Frontal cortex (tissue), 4 donors: ENCODE measurements at places on chromosomes 16 and 17. TPM values are rescaled to one million over a fixed set of nuclear protein-coding genes. Genes with fewer than 3 reads are reported as not detected.
A peak's percentile ranks its signal among the peaks of the same experiment; 100 is the strongest.

- no peak for DNase-seq
Observed at GRCh38 chr17:3773511-3773910, 27.5 kb downstream of the ITGAE start.

- no peak for DNase-seq
Observed at GRCh38 chr17:64653985-64654355, 8.1 kb downstream of the SMURF2 start.

DNA sequence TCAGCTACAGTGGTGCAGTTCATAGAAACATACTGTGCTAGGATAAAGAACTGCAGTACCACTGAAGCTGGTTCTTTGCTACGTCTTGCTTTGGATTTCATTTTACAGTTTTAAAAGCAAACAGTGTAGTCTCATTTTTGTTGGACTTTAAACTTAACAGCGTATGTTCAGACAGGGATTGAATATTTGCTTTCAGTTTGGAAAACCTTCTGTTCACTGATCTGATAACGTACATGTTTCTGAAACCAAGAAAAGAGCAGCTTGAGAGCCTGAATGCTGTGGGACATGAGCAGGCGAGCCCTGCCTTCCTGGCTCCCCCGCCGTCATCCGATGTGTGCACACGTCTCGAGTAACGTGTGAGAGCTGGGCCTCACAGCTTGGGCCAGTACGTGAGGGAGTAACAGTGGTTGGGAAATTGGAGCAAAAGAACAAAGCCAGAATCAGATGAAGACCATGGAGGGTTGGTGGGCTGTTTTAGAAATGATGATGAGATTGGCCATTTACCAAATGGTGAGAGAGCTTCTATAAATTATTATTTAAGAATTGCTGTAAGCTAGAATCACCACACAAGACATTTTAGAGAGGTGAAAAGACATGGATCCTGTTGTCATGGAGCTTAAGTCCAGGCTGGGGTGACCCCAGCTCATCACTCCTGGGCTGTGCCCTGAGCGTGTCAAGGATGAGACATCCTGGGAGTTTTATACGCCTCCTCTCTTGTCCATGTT is 20.8 kb upstream of the CLEC18C start:
- no peak for DNase-seq

DNA sequence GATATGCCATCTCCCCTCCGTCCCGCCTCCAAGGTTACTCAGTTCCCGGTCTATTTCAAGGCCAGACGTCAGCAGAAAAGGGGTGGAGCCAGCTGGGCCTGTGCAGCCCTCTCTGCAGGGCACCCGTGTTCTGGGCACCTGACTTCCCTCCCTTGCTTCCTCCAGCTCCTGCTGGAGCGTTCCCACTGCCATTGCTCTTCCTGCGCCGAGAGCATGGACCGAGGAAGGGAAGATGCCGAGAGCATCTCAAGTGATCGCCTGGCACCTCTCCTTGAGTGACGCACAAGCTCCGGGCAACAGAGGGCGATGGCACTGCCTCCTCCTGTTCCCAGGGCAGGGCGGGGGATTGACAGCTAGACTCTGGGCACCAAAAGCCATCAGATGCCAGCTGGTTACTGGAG is 29.4 kb upstream of the NAT9 start:
- DNase-seq: no peak

DNA sequence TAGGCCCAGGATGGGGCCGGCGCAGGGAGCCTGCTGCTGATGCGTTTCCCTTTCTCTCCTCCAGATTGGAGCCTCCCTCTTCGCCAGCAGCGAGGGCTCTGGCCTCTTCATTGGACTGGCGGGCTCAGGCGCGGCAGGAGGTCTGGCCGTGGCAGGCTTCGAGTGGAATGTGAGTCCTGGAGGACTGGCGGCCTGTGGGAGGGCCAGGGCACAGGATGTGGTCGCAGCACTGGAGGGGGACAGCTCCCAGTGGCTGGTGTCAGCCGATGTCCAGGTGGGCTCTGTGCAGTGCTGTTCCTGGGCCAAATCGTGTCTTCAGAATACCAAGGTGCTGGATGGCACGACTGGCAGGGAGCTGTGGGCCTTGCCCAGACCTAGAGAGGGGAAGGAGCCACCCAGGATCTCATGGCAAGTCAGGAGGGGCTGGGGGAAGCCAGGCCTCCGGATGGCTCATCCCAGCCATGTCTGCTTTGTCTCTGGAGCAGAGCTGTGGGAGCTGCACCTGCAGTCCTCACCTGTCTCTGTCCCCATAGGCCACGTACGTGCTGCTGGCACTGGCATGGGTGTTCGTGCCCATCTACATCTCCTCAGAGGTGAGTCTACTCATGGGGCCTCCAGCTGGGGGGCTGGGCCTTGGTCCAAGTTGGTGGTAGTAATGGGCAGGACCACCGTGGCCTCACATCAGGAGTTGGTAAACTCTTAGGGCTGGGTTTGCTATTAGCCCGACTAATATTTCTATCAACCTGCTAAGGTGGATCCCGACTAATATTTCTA is 7.3 kb downstream of the SLC5A10 start:
- no peak for DNase-seq

GRCh38 chr17:65230040-65230439 is 92.9 kb downstream of the RGS9 start:
- no peak for DNase-seq

- no peak for DNase-seq
Observed at GRCh38 chr17:58541249-58541648, 26.8 kb upstream of the MTMR4 start.

Gene C17orf100
- total RNA-seq: 2.9 TPM

DNA sequence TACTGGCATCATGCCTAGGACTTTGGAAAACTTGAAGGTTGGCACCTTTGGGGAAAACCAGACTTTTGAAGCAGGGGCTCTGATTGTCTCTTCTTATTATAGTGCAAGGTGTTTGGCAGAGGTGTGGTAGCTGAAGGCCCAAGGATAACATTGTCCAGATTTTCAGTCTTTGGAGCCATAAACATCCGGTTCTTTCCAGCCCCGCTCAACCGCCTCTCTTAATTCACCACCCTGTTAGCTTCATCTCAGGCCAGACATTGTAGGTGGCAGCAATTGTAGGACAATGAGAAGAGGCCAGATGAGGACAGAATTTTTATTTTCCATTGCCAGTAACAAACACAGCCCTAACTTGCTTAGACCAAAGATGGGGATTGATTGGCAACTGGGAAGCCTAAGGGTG is 649.8 kb downstream of the MAF start:
- DNase-seq: no peak

- DNase-seq: no peak
Observed at GRCh38 chr16:68230956-68231355, 5.0 kb downstream of the ESRP2 start.

DNA sequence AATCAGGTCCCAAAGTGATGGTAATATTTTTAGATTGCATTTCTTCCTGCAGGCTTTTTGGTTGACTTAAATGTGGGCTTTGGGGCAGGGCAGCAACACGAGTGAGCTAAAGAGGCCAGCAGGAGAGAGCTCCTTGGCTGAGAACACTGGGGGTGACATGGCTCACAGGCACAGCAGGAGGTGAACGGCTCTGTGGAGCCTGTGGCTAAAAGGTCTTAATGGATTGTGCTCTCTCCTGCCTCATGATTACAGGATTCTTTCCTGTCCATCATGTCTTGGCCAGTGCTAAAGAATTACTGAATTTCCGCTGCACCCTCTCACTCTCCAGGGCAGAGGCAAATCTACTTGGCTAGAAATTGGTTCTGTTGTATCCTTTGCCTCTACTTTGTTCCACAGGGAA is 366.6 kb downstream of the HS3ST4 start:
- no peak for DNase-seq

DNA sequence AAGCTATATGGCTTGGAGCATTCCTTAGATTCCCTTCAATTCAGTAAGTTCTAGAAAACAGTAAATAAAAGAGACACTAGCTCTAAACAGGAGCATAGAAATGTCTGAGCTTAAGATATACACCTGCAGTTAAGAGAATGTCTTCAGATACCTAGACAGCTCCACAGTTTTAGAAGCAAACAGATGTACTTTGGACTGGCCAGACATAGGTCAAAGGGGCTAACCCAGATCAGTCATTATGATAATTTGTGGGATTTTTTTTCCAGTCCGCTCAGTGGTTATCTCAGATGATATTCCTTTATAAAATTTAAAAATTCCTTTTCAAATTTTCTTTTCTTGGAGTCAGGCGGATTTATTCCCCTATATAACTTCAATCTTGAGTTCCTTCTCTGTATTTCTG is 65.8 kb upstream of the RASL10B start:
- DNase-seq: no peak

GRCh38 chr17:49821466-49821865 is 26.4 kb downstream of the TAC4 start:
- no peak for DNase-seq

Gene MAP3K14
- total RNA-seq: 0.82 TPM

Gene C1QTNF8
- total RNA-seq: not detected

GRCh38 chr16:52078716-52079655 is 468.0 kb downstream of the TOX3 start:
- DNase-seq: no peak

- no peak for DNase-seq
Observed at GRCh38 chr16:9343276-9343675, 251.8 kb downstream of the HAPSTR1 start.

- DNase-seq: no peak
Observed at GRCh38 chr17:72515291-72516065, 394.7 kb downstream of the SOX9 start.

DNA sequence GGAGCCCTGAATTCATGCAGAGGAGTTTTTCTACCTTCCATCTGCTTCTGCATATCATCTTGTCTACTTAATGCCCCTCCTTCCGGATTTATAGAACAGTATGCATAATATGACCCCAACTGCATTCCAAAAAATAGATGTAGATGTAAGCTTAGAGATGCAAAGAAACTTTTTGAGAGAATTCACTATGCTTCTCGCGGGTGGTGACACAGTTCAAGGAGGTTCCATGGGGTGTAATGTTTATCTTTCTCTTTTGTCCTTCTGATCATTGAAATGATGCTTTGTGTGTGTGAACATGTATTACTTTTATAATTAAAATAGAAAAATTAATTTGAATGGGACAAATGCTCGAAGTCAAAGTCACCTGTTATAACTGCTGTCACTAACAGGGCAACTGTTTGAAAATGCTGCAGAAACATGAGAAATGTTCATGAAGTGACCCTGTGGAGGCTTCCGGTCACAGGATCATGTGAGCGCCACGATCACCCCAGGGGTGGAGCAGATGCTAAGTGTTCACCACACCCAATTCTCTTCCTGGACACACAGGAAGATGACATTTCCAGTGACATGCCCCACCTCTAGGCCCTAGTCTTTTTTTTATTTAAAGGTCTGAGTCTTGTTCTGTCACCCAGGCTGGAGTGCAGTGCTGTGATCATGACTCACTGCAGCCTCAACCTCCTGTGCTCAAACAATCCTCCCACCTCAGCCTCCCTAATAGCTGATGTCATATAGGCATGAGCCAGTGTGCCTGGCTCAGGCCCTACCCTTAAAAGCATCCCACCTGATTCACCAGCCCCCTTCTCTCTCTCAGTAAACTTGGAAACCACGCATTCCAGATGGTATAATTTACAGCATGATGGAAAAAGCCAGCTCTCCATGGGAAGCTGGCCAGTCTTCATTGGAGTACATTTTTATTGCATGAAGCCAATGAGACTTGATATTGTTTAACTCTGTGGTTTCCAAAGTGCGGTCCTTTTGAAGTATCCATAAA is 21.0 kb upstream of the AGRP start:
- no peak for DNase-seq

GRCh38 chr16:20611975-20612481 is 35.9 kb upstream of the ACSM2B start:
- no peak for DNase-seq

Gene VWA3A
- total RNA-seq: 2.4 TPM

- no peak for DNase-seq
Observed at GRCh38 chr17:19729900-19730299, 13.5 kb upstream of the SLC47A2 start.

- DNase-seq: no peak
Observed at GRCh38 chr17:42233156-42233555, 38.9 kb upstream of the GHDC start.

DNA sequence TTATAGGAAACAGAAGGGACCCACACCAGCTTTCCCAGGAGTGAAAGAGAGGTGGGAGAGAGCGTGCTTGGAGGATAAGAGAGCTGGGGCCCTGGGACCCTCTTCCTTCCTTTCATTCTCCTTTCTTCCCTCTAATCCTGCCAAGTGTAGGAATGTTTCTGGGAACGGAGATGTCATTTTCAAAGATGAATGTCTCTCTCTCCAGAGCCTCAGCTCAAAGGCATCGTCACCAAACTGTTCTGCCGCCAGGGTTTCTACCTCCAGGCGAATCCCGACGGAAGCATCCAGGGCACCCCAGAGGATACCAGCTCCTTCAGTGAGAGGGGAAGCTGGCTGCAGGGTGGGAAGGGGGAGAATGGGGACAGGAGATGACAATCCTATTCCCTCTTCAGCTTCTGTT is 2.0 kb downstream of the FGF11 start:
- no peak for DNase-seq

- DNase-seq: no peak
Observed at GRCh38 chr16:51150165-51150887, 744 bp downstream of the SALL1 start.

DNA sequence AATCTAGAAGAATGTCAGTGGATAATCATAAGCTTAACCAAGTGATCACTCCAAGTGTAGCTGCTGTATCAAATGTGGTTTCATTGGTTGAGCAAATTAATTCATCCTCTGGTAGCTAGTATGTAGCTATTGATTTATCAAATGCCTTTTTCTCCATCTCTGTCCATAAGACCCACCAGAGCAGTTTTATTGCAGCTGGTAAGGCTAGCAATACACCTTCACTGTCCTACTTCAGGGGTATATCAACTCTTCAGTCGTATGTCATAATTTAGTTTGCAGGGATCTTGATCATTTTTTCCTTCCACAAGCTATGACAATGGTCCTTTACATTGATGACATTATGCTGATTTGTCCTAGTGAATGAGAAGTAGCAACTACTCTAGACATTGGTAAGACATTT is 158.8 kb downstream of the PRKCB start:
- no peak for DNase-seq

- no peak for DNase-seq
Observed at GRCh38 chr17:69864462-69864861, 210.6 kb upstream of the KCNJ16 start.

Gene GSE1
- 13.9 TPM for total RNA-seq

DNA sequence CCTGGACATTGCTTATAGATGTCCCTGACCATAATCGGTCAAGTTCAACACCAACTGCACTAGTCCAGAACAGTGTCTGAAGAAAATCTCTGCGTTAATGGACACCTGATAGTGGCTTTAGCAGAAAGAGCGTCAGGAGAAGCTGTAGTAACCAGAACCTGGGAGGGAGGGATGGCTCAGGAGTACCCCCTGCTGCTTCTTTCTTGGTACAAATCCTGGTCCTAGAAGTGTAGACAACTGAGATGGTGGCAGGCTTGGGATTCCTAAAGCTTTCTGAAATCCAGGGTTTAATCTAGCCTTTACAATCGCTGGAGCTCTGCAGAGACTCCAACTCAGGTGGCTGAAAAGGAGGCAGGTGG is 5.4 kb downstream of the MAP3K14 start:
- DNase-seq: no peak

- DNase-seq: peak; percentile 92
Observed at GRCh38 chr17:78925234-78925633, at the start of gene TIMP2. TSS of gene TIMP2 (minus strand) at chr17:78925387. CDS start at chr17:78925088, 299 bp downstream.
